ENCODE measurements at places on chromosomes 5 and 9.

DNA sequence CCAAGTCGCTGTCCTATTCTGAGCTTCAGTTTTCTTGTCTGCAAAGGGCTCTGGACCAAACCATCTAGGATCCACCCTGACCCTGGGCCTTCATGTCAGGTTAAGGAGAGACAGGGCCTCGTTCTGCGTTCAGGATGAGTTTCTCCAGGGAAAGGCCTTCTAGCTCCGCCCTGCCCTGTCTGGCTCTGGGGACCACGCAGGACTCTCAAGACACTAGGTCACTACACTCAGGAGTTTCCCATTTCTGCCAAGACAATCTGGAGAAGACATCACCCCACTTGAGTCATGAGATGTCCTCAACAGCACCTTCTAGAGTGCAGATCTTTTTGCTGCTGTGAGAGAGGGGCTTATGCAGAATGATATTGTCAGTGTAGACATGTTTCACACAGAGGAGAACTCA, 53.2 kb upstream of the KCNMB1 start:
- DNase-seq: no peak

DNA sequence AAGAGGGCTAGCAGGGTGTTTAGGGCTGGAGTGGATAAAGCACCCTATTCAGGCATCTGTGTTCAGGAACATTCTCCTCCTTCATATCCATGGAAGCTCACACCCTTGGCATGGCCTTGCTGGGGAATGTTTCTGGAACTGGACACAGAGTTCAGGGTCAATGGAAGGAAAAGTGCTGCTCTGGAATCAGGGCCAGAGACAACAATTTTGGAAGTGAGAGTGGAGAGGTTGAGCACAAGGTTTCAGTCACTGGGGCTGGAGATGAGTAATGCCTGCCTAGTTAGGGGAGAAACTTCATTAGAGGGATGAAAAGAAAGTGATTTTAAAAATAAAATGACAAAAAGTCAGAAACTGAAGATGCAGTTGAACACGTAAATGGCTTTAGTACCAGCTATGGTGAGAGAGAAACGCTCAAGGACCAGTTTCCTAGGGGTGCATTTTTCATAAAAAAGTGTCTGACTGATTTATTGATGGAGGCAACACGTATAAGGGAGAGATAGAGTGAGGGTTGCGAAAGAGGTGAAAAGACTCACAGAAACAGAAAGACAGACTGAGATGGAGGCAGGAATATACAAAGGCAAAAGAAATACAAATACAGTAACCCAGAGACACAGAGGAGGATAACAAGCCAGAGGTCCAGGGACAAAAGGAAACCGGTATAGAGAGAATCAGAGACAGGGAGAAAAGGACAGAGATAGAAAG, 8.0 kb upstream of the TNFSF15 start:
- DNase-seq: no peak

- no peak for DNase-seq
These were observed 9.5 kb downstream of the HK3 start for GRCh38 chr5:176889321-176890280.

GRCh38 chr9:98002808-98003207, 19.7 kb downstream of the ANP32B start:
- DNase-seq: no peak

Measured in adipocyte (in vitro differentiated cells).